ENCODE measurements at places on chromosomes 4 and X. TPM values are rescaled to one million over a fixed set of nuclear protein-coding genes. Genes with fewer than 3 reads are reported as not detected.

Gene MAGEA6
- total RNA-seq = not detected

Gene TBC1D9
- total RNA-seq = 50.1 TPM

Gene GATA1
- not detected for total RNA-seq

Gene ZCCHC18
- 2.0 TPM for total RNA-seq

Gene DKK2
- total RNA-seq = 0.25 TPM

Gene VCX2
- total RNA-seq = not detected

Gene NEUROG2
- not detected for total RNA-seq

Gene PNCK
- total RNA-seq = 1.2 TPM

Gene UBE2D3
- 305 TPM for total RNA-seq

Gene ARR3
- total RNA-seq = not detected

Gene HERC5
- total RNA-seq = 2.7 TPM

Gene ODAPH
- total RNA-seq = not detected

Gene CCDC120
- total RNA-seq = 0.11 TPM

Gene MID1IP1
- 88.2 TPM for total RNA-seq

Gene PRKG2
- 2.4 TPM for total RNA-seq

Gene XK
- 0.25 TPM for total RNA-seq

Gene PACRGL
- total RNA-seq = 28.4 TPM

Gene ASMT
- total RNA-seq = not detected

Gene STBD1
- total RNA-seq = 7.2 TPM

Gene SPANXB1
- total RNA-seq = not detected

Gene CLGN
- total RNA-seq = 29.0 TPM

Gene TMEM271
- not detected for total RNA-seq

Gene DACH2
- not detected for total RNA-seq

Gene STK26
- total RNA-seq = 13.6 TPM

Gene POLN
- 2.9 TPM for total RNA-seq

Gene RNF128
- 1.5 TPM for total RNA-seq

Data from uterine smooth muscle cell (primary cell).